Calu3 (cell line): ENCODE measurements at places on chromosomes 2 and 18.
A peak's percentile ranks its signal among the peaks of the same experiment; 100 is the strongest.

DNA sequence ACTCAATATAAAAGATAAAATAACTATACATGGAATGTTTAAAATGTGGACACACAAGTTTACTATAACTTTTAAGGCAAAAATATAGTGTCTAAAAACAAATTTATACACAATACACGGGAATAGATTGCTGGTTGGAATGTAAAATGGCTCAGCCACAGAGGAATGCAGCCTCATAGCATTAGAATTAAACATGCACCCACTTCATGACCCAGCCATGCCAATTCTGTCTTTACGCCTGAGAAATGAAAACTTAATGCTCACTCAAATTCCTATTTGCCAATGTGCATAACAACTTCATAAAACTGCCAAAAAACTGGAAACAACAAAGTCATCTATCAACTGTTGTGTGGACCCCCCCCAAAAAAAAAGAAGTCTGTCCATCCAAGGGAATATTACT, 1006.6 kb upstream of the POU3F3 start:
- no peak for DNase-seq

DNA sequence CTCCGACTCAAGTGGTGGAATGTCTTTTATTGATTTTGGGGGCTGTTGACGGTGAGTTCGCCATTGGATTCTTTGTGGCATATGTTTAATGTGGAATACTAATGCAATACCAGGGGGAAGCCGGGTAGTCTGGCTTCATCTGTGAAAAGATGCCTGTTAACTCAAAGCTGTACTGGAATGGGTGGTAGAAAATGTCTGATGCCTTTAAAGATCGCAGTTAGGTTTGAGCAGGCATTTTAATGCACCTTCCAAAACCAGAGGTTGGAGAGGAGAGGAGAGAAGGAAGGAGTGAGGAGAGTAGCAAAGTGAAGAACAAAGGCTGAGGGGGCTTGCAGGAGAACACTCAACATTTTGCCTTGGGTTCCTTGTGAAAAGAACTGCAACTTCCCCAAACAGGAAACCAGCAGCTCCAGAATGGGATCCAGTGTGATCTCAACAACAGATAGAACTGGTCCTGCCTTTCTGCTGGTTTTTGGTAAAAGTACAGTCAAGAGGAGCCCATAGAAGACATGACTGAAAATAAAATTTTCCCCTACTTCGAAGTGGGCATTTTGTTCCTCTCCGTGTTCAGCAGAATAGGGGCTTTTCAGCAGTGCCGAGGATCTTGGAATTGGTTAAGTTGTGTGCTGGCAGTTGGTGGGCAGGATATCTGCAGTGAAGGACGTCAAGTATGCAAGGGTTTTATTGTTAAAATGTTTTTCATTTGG, 1.5 kb downstream of the ZNF532 start:
- no peak for DNase-seq

DNA sequence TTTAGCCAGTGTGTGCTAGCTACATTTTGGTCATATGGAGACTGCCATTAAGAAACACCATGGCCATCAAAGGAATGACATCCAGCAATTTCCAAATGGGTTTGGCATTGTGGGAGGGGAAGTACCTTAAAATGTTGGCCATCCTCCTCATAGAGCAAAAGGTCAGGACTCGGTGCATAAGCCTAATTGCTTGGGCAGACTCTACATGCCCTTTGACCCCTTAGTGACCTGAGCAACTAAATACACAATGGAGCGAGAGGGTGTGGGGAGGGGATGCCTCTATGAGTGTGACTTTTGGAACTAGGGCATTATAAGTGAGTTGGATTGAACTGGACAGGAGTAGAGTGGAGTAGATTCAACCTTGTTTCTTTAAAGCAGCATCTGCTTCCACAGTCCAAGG, 44.9 kb downstream of the NRP2 start:
- no peak for DNase-seq

- DNase-seq = no peak
Observed at GRCh38 chr2:240341064-240341463, 94.4 kb upstream of the GPC1 start.

DNA sequence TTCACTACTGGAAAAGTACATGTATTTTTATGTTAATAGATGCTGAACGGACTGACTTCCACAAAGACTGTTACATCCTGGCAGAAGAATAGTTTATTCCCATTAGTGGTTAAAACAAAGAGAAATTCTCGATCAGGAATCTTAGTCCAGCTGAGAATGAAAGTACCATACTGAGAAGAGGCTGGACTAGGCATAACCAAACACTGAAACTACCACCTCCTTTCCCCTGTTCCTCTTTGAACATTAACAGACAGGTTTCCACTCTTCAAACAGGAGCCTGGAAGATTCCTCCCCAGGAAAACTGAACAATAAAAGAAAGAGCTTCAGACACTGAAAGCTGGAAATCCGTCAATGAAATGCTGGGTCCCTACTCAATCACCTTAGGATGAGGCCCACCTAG, 25.8 kb downstream of the LDAH start:
- DNase-seq = no peak

- peak; percentile 84 for DNase-seq
Observed at GRCh38 chr2:240997856-240998705, at the start of gene SNED1. Gene SNED1 (plus strand): TSS chr2:240998618. CDS start chr2:240998838, 220 bp downstream.

GRCh38 chr2:63992061-63992685, 27.1 kb downstream of the VPS54 start:
- DNase-seq = no peak

DNA sequence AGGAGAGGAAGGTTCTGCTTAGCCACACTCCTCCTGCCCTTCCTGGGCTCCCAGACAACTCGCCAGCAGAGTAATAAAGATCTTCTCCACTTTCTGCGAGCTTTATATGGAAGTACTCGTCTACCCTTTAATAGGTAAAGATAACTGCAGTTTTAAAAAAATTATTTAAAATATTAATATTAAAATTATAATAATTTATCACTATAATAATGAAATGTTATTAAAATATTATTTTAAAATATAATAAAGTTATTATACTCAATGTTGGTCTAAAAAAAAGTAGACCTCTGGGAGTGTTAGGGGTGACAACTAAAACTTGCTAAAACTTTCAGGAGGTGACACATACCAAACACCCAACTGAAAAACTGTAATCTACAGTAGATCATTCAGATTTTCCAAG, 81.5 kb downstream of the RBM43 start:
- no peak for DNase-seq

DNA sequence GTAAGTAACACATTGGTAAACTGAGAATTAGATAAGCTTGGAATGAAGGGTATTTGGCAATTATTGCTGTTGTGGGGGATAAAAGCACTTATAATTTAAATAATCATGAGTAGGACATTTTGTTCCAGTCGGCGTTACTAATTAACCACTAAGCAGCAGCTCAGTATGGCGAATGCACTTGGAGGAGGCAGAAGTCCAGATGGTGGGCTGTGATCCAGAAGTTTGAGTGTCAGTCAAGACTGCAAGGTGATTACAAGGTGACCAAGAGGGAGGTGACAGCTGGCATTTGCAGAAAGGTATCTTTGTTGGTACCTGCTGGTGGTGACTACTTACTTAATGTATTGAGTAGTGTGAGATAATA, 643.6 kb upstream of the FAM98A start:
- no peak for DNase-seq

DNA sequence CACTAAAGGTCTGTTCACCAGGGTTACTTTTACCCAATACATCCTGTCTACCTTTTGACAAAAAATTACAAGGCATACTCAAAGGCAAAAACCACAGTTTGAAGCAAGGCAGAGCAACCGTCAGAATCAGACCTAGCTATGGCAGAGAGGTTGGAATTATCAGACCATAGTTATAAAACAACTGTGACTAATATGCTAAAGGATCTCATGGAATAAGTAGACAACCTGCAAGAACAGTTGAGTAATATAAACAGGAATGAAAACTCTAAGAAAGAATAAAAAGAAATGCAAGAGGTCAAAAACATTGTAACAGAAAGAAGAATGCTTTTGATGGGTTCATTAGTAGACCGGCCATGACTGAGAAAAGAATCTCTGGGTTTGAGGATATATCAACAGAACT, 318.8 kb upstream of the KCNH7 start:
- no peak for DNase-seq

GRCh38 chr18:68034296-68034695, 517.8 kb upstream of the DSEL start:
- DNase-seq = no peak
